GM10248 (cell line): ENCODE measurements at places on chromosomes 13 and 19.

DNA sequence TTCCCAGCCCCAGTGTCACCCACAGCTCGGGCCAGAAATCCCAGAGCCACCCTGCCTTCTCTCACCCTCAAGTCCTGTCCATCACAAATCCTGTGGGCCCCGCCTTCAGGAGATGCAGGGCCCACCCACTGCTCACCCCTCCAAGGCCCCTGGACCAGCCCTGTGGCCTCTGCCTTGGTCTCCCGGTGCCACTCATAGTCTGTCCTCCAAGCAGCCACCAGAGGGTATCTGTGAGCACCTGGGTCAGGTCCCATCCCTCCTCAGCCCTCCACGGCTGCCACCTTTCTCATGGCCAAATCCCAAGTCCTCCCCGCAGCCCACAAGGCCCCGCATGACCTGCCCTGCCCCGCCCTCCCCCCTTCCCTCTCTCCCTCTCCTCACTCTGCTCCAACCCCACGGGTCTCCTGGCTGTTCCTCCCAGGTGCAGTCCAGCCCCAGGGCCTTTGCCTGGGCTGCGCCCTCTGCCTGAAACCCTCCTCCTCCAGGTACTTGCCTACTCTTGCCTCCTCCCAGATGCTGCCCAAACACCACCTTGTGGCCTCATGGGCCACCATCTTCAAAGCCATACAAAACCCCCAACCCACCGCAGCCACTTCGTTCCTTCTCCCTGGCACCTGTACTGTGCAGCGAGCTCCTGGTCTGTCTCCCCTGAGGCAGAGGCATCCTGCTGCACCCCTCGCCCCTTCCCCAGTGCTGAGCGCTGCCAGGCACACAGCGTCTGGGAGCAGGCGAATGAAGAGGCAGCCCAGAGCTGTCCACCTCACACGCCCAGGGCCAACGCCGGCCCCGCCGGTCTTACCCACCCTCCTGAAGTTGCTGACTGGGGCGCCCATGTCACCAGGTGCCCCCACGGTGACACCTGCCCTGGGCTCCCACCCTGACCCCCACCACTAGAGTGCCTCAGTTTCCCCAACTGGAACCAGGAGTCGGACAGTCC is 13.2 kb upstream of the UQCR11 start:
- peak; percentile 73 for DNase-seq

GRCh38 chr13:74555651-74556420 is 421.6 kb upstream of the KLF12 start:
- DNase-seq, result no peak

DNA sequence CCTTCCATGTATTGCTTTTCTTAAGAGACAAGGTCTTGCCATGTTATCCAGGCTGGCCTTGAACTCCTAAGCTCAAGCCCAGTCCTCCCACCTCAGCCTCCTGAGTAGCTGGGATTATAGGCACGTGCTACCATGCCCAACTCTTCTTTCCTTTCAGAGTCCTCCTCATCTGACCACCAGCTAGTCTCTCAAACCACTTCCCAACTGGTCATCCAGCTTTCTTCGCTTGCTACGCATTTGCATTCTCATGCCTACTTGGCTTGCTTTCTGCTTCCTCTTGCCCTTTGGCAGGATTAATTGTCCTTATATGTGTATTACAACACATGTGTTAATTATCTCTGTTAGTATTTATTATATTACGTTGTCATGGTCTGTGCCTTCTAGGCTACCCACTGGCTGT is 6.3 kb downstream of the GPR18 start:
- DNase-seq, result no peak

GRCh38 chr19:32580353-32580900 is 563 bp upstream of the PDCD5 start:
- DNase-seq, result no peak

- DNase-seq, result peak; percentile 68
These were observed 330.8 kb downstream of the DLEU7 start for GRCh38 chr13:50512474-50513299.

DNA sequence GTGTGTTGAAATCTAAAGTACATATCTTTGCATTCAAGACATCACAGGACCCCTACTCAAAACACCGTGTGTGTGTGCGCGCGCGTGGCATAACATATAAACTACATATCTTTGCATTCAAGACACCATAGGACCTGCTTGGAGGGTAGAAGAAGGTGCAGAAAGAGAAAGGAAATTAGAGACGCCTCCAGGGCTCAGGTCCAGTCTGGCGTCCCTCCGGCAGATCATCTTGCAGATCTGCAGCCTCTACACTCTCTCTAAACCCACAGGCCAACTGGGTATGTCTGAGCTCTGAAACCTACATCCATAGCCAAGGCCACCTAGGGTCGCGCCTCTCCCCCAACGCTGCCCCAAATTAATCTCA is 659 bp upstream of the PAFAH1B3 start:
- no peak for DNase-seq

GRCh38 chr13:27168086-27168485 is 3.5 kb downstream of the USP12 start:
- DNase-seq, result no peak
